ENCODE measurements at places on chromosomes 3 and 15.

- DNase-seq: no peak
Observed at GRCh38 chr3:173870976-173871375, 473.4 kb downstream of the NLGN1 start.

- DNase-seq: peak; percentile 11
Observed at GRCh38 chr3:63611382-63611781, 41.1 kb upstream of the SNTN start.

DNA sequence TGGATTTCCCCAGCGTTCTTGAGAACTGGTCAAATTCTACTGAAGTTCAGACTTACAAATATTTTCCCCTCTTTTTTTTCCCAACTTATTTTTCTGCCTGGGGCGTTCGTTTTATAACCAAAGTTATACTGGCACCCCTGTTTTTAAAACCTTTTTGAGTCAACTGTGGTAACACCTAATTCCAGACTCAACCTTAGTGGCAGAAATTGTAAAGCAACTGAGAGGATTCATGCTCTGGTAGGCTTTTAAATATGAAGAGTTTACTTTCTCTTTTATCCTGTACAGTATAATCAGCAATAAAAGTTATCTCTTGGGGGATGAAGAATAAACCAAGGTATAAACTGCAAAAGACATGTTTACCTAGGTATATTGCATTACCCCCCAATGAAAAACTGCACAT lies 2.3 kb downstream of the IL5RA start:
- no peak for DNase-seq

DNA sequence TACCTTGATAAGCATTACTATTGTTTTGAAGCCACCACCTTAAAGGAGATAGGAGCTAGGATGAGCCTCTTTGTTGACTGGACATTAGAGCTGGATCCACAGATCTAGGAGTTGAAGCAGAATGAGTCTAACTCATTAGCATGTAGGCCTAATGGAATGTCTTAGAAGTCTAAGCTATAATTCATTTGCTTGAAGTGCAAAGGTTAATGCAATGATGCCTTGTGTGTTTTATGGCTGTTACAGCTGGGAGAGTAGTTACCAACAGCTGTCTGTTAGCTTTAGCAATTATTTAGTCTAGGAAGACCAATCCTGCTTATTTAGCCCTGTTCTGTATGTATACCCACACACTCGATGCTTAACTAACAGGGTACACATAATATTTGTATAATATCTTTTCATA lies 419.3 kb downstream of the TUSC7 start:
- DNase-seq: no peak

GRCh38 chr3:51680663-51681230 lies 9.7 kb downstream of the TEX264 start:
- DNase-seq: no peak

- DNase-seq: no peak
Observed at GRCh38 chr3:156353563-156353962, 201.4 kb downstream of the SSR3 start.

GRCh38 chr3:176663837-176664831 lies 533.1 kb downstream of the TBL1XR1 start:
- DNase-seq: peak; percentile 91

- no peak for DNase-seq
Observed at GRCh38 chr15:59304807-59305206, 67.9 kb downstream of the MYO1E start.

DNA sequence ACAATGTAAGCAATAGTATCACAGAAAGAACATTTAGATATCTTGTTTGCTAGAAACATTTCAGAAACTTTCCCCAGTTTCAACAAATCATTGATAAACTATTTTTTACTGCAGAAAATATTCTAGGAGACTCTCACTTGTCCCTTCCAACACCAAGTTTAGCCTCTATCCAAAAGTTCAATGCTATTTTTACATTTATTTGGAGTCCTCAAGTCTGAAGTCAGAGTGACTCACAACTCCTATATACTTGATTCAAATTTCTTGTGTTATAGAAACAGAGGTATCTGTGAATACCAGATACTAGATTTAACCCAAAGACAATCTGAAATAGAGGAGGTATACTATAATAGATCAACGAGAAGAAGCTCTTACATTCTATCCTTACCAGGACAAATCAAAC lies 49.6 kb downstream of the RFX7 start:
- DNase-seq: peak; percentile 4

DNA sequence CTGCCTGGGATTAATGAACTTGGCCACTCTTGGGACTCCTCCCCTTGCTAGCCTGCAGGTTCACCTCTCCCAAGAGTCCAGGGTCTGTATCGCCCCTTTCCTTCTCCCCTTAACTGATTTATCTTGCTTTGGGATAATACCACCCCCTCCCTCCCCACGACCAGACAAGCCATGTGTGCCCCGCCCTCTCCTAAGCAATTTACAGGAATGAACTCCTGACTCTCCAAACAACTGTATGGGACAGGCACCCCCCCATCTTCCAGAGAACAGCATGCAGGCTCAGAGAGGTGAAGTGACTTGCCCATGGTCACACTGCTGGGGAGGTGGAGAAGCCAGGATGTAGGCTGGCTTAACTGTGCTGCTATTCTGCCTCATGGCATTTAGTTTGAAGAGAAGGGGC lies 46.8 kb downstream of the RGMA start:
- DNase-seq: no peak

DNA sequence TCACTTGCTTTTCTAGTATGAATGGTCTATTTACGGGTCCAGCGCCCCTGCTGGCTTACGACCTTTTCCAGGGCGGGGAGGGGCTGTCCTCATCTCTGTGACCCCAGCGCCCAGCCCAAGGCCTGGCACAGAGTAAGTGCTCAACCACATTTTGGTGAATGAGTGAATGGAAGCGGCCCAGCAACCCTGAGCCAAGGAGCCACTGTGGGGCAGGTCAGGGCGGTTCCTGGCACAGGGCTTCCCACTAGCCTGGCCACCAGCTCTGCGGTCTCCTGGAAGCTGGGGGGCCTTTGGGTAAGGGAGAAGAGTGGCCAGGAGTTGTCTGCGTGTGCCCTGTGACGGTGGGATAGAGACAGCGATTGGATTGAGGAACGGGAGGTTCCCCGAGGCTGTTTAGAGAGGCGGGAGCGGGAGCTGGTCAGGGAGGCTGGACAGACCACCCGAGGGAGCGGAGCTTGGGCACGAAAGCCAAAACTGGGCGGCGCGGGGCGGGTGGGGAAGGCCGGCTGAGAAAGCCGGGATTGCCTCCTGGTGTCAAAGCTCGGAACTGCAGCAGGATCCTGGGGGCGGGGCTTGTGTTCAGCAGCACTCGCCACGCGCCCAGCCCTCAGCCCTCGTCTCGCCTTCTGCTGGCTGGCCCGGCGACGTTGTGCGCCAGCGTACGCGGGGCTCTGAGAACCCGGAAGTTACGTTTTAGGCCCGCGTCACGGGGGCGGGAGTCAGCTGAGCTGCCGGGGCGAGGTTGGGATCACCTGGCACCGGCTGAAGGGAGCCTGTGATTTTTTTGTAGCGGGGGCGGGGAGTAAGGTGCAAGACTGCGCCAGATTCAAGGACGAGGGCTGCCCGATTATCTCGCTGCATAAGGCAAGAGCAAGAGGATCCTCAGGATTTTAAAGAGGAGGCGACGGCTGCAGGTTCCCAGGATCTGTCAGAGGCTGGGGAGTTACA lies at the start of gene VPS18:
Gene VPS18, plus strand, starts transcription at position 718 of the 948 bp plus-strand sequence. CDS start 319 bp downstream, outside the sequence.
- peak; percentile 99 for DNase-seq

DNA sequence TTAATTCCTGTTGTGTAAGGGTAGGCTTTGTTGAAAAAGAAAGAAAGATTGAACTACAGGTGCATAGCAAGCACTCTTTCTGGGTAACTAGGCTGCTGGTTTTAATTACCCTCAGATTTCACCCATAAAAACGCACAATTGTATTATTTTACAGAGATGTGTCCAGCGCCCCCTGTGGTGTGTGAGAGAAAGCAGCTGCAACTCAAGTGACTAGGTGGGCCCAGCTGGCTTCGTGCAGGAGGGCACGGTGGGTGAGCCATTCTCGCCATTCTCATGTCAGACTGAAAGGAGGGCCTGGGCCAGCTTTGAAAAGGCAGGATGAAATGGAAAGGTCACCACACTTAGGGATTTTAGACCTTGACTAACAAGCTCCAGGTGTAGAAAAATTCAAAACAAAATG lies 122.6 kb downstream of the LRIG1 start:
- DNase-seq: peak; percentile 18

DNA sequence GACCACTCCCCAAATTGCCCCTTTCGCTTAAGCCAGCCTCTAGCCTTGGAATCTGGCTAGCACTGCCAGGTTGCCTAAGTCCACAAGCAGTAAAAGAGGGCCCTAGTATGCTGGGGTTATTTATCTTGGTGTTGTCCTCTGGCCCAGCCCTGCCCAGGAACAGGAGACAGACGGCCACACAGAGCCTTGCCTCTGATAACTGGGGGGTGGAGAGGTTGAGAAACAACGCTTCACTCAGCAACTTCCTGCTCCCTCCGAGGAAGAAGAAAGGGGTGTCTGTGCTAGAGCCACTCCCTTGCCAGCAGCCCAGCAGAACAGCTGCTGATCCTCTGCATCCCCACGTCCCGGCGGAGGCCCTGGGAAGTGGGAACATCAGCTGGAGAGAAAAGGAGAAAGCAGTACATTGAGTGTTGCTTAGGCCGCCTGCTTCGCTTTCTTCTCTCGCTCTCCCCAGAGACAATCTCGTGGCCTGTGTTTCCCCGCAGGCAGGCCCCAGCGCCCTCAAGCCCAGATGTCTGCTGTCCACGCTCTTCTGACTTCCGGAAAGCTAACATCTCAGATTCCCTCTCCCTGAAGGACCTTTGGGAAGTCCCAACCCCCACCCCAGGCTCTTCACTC lies 22.6 kb upstream of the C3orf70 start:
- DNase-seq: no peak

GRCh38 chr3:43895573-43895972 lies 204.8 kb downstream of the ABHD5 start:
- DNase-seq: no peak

DNA sequence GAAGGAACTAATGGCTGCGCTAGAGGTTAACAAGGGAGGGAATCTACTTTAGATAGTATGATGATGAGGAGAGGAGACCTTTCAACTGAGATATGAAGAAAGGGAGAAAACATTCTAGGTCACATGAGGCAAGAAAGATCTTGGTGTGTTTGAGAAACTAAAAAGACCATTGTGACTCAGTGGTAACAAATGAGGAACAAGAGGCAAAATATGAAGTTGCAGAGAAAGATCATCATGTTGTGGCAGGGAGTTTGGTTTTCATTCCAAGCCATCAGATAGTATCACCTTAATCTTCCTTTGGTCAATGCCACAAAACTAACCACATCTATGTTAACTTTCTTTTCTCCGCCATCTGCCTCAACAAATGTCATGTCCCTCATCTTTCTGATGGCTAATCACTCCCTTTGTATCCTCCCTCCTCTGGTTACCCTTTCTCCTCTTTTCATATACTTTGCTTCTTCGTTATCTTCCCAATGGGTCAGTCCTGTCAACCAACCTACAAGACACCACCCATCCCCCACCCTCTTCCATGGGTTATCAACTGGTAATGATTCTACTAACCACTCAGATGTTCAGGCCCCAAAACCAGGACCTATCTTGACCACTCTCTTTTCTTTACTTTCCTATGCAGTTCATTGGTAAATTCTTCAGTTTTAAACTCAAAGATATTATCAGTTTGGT lies 2.4 kb upstream of the PDCD6IP start:
- no peak for DNase-seq

DNA sequence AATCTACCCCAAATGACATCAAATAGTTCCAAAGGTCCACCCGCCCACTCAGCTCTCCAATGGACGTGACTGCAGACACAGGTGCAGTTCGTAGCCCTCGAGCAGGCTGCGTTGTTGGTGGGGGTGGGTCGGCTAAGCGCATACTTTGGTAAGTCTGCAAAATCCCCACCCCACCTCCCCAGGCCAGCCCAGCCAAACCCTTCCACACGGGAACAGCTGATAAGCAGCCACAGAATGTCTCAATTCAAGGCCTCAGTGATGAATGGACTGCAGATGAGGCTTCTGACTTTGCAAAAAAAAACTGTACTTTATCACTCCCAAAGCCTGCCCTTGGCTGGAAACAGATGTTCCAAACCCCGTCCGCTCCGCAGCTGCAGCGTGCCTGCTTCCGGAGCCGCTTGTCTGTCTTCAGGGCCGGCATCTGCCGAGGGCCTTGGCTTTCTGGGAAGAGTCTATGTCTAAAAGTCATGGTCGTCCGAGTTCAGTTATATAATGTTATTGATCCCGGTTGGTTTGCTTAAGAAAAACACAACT lies 38.2 kb downstream of the PCSK6 start:
- peak; percentile 13 for DNase-seq

- no peak for DNase-seq
Observed at GRCh38 chr3:115838786-115839185, 215.5 kb downstream of the GAP43 start.

GRCh38 chr3:50627407-50628051 lies 10.6 kb downstream of the MAPKAPK3 start:
- DNase-seq: peak; percentile 61

DNA sequence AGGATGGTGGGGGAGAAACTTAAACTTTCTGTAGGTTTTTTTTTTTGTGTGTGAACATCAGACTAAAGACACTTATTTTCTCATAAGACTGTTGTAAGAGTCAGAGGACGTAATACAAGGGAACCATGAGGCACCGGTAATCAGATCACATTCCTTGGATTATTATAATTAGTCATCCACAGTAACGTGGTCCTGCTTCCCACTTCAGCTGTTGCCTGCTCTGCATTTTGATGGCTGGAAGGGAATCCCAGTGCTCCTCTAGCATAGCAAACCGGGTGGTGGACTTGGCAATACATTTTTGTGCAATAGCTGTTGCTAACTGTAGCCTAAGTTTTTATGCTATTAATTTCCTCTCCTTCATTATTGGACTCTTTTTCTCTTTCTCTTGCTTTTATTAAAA lies 294.8 kb downstream of the NR2F2 start:
- no peak for DNase-seq

DNA sequence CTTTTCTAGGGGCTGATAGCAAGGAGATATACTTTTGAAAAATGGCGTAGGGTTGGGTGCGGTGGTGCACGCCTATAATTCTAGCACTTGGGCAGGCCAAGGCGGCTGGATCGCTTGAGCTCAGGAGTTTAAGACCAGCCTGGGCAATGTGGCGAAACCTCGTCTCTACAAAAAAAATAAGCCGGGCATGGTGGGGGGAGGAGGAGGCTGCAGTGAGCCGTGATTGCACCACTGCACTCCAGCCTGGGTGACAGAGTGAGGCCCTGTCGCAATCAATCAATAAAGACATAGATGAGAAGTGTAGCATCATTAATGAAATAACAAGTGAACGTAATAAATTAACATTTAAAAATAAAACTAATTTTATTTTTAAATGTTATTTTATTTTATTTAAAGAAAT lies 134.6 kb downstream of the SLCO3A1 start:
- DNase-seq: no peak

DNA sequence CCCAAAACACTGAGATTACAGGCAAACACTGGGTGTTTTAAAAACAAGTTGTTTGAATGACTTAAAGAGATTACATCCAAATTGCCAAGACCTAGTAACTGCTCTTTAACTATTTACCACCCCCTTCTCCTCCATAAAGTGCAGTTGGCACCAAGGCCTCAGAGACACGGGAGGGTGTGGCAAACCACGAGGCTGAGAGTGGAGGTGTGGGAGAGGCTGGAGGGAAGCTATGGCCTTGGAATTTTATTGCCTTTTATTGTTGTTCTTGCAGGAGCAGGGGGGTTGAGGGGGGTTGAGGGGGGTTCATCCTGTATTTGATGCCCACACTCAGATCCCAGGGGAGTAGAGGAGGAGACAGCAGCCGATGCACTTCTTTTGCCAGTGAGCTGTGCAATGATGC lies 75.9 kb upstream of the CTDSPL start:
- no peak for DNase-seq

All from adipocyte (in vitro differentiated cells).